ENCODE measurements at places on chromosomes 4 and X.

- DNase-seq = no peak
These were observed 47.9 kb downstream of the CXCL1 start for GRCh38 chr4:73917081-73917501.

DNA sequence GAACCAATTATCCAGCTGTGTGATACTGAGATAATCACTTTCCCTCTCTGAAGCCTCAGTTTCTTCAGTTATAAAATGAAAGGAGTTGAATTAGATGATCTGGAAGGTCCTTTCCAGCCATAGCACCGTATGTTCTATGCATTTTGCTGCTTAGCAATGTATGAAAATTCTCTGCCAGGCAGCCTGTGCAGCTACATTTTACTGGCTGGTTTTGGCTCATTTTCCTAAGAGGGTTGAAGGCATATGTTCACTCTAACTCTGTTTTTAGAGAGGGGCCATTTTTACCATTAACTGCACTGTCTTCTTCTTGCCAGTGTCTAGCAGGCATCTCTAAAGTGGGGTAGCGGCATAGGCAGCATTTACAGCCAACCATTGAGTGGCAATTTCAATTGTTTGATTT, 26.1 kb downstream of the TRPC5 start:
- no peak for DNase-seq

- DNase-seq = no peak
These were observed 18.4 kb downstream of the WDFY3 start for GRCh38 chr4:84948056-84948455.

GRCh38 chr4:75673959-75674328, 733 bp upstream of the G3BP2 start:
- no peak for DNase-seq

DNA sequence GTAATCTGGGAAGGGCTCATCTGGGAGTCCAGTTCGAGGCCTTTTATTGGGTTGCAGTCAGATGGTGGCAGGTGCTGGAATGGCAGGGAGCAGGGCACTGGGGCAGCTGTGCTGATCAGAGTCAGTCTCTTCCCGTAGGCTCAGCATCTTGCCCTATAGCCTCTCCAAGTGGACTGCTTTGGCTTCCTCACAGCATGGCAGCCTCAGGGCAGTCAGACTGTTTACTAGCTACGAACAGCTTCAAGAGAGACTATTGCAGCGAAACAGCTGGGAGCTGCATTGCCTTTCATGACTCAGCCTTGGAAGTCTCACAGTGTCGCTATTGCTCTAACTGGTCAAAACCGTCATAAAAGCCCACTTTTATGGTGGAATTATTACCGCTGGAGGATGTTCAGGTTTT, 26.8 kb upstream of the DUSP21 start:
- DNase-seq = no peak

- no peak for DNase-seq
These were observed 5.5 kb upstream of the GSX2 start for GRCh38 chr4:54094451-54094850.

DNA sequence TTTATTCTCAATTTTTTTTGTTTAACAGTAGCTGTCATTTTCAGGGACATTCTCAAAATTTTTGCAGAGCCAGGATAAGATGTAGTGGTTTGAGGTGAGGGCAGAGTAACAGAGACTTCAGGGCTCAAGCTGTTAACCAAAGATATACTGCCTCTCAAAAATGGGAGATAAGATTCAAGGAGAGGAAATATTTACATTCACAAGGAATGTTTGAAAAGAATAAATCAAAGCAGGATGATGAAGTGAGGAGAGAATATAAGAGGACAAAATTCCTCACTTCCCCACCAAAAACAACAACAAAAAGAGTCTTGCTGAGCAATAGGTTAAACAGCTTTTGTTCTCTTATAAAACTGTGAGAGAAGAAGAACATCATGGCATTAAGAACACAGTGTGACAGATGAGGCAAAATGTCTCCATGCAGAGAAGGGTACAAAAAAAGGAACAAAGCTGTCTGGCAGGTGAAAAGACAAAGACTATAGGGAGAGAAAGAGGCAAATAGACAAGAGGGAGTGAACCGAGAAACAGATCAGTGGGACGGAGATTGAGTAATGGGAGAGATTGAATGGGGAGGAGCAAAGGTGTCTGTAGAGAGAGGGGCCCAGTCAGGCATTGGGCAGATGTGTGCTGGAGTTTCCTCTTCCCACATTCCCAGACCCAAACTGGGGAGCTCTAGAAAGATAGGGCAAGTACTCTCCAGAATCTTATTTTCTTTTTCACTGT, 106.1 kb upstream of the TMEM150C start:
- DNase-seq = no peak

DNA sequence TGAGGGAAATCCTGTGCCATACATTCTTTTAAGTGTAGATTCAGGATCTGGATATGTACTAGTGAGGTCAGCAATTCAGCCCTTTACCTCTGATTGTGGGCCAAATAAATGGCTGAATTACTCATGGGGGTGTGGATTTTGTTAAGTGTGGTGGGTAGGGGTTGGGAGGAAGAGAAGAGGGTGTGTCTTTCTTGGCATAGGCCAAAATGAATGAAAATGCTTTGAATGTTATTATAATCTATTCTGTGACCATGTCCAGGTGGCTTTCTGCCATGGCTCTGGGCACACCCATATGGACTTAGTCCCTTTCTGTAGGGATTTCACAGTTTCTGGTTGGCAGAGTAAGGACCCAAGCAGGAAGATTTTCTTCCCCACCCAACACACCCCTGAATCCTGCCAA, 244.3 kb downstream of the CBR4 start:
- no peak for DNase-seq

GRCh38 chr4:148214529-148215166, 227.6 kb downstream of the NR3C2 start:
- no peak for DNase-seq

- no peak for DNase-seq
These were observed 104.3 kb downstream of the DCTD start for GRCh38 chr4:182812916-182813315.

- DNase-seq = no peak
These were observed 115.5 kb upstream of the ACSL4 start for GRCh38 chrX:109848461-109849050.

GRCh38 chrX:153766098-153766817, 2.2 kb downstream of the PLXNB3 start:
- peak; percentile 48 for DNase-seq

DNA sequence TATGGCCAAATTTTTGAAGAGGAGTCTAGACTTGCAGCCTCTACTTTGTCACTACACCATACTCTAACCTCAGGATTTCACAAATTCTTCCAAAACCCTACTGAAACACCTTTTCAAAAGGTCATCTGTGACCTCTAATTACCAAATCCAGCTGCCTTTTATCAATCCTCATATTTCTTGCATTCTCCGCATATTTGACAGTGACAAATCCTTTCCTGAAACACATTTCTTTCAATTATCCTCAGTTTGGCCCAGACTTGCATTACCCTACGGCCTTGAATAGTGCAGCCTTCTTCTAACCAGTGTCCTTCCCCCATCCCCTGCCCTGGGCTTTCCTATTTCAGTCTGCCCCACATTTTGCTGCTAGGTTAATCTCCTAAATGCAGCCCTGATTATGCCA, 25.5 kb downstream of the MID2 start:
- DNase-seq = no peak

GRCh38 chrX:131783555-131784308, 239.4 kb upstream of the STK26 start:
- DNase-seq = no peak

DNA sequence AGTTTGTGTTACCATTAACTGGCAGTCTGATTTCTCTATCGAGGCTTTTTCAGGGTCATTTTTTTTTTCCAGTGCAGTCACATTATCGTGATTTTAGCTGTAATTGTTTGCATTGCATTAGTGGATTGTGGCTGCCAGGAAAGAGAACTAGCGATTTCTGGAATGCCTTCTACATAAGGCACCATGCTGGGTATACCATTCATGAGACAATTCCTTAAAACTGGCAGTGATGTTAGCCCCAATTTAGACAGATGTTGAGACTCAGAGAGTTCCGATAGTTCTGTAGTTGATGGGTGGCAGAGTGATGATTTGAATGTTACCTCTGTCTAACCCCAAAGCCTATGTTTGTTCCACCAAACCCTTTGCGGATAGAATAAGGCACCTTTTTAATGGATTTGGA, 175.4 kb upstream of the TENM3 start:
- no peak for DNase-seq

- no peak for DNase-seq
These were observed 91.9 kb upstream of the TMEM164 start for GRCh38 chrX:109911046-109911445.

DNA sequence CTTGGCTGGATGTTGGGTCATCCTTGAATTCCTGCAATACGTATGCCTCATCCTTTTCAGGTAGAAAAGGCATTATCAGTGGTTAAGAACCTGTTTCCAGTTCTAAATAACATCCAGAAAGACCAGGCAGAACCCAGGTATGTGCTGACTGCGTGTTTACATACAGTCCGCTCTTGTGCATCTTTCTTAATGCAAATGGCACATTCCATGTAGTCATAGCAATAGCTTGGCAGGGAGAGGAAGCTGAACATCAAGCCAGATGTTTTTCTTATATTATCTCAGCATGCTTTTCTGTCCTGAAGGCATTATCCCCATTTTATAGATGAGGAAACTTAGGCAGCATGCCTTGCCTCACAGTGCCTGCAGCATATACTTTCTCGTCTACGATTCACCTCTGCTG, 2.1 kb downstream of the DCLK2 start:
- no peak for DNase-seq

- no peak for DNase-seq
These were observed 62.4 kb downstream of the C4orf50 start for GRCh38 chr4:5955856-5956255.

DNA sequence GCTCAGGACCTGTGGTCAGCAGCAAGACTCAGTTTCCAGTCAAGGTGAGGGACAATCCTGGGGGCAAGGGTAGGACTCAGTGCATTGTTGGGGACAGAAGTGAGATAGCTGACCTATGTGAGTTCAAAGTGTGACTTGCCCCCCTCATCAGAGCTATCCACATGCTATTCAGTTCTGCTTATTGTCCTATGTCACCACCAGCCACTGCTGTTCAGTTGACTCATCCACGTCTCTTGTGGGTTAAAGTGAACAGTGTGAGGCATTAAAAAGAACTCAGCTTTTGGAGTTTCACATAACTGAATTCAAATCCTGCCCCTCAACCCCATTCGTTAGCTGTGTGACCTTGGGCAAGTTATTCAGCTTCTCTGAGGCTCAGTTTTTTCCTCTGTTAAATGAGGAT, 4.4 kb upstream of the APLN start:
- DNase-seq = no peak

- DNase-seq = no peak
These were observed 48.7 kb downstream of the DDX60 start for GRCh38 chr4:168269896-168270295.

DNA sequence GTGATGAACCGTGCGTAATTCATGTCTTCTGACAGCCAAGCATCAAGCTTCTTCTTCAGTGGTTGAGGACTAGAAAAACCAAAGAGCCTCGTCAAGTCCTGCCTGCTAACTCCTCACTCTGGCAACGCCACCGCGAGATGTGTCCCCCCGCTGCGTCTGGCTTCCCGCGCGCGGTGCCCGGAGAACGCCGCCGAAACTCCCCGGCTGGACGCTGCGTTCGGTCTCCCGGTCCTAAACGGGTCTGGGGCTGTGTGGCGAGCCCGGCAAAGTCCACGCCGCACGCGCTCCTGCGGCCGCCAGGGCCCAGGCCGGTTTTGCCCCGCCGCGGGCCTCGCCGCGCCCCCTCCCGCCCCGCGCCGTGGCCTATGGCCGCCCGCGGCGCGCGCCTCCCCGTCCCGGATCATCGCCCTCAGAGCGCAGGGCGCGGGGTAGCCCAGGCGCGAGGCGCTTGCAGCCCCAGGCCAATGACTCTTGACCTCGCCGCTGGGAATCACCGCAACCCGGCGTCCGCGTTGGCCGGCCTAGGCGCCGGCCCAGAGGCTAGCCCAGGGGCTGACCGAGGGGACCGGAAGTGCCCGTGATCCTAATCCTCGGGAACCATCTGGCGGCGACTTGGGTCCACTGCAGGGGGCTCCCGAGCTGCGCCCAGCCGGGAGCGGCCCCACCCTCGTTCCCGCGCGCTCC, at the start of gene AADAT:
Gene AADAT, minus strand, starts transcription at position 289 of the 684 bp plus-strand sequence. Its CDS starts 266 bp downstream, at position 23.
- DNase-seq = peak; percentile 70

DNA sequence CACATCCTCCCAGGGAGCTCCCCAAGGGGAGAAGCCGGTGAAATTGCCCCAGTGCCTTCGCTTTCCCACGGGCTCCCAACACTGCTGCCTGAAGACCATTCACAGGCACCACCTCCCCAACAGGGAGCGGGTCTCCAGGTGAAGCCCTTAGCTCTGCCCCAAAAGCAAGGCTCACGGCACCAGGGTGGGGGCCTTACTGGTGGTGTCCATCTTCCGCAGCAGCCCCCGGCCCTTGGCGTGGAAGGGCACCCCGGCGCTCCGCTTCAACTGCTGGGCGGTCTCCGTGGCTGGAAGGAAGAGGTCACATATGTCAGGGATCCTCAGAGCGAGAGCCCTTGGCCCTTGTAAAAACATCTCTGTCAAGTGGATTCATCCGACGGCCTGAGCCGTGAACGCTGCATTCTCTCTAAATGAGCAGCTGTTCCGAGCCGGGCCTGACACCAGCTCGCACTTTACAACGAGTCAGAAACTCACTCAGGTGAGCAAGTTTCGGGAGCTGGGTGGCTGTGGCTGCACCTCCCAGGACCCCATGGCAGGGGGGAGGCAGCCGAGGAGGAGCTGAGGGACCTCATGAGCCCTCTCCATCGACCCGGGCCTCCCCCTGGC, 20.9 kb downstream of the NELFA start:
- no peak for DNase-seq

All from NCI-H1092 (cell line).